ENCODE measurements at places on chromosomes 12 and 14. TPM values are rescaled to one million over a fixed set of nuclear protein-coding genes. Genes with fewer than 3 reads are reported as not detected.

The FLRT2 gene
- 7.4 TPM for total RNA-seq

The NFATC4 gene
- 20.7 TPM for total RNA-seq

The SCN8A gene
- total RNA-seq = 23.9 TPM

The RITA1 gene
- 33.0 TPM for total RNA-seq

The ADSS1 gene
- total RNA-seq = 11.6 TPM

GRCh38 chr14:21093769-21094681 lies 4.4 kb downstream of the ZNF219 start:
- H3K27me3 ChIP-seq = no peaks in the 10 kb centered on the region
- H3K36me3 ChIP-seq = peaks cover 17% of the 10 kb centered on the region
- peak overlapping the region; percentile 80 for H3K27ac ChIP-seq
- DNase-seq = peak; percentile 97
- H3K4me1 ChIP-seq = peaks cover 43% of the 10 kb centered on the region

GRCh38 chr14:68790644-68791077 lies 2.2 kb downstream of the ZFP36L1 start:
- no peak for DNase-seq
- peaks cover 28% of the 10 kb centered on the region for H3K36me3 ChIP-seq
- peak overlapping the region; percentile 89 for H3K27ac ChIP-seq
- peak overlapping the region; percentile 92 for H3K4me3 ChIP-seq
- no peaks in the 10 kb centered on the region for H3K27me3 ChIP-seq

DNA sequence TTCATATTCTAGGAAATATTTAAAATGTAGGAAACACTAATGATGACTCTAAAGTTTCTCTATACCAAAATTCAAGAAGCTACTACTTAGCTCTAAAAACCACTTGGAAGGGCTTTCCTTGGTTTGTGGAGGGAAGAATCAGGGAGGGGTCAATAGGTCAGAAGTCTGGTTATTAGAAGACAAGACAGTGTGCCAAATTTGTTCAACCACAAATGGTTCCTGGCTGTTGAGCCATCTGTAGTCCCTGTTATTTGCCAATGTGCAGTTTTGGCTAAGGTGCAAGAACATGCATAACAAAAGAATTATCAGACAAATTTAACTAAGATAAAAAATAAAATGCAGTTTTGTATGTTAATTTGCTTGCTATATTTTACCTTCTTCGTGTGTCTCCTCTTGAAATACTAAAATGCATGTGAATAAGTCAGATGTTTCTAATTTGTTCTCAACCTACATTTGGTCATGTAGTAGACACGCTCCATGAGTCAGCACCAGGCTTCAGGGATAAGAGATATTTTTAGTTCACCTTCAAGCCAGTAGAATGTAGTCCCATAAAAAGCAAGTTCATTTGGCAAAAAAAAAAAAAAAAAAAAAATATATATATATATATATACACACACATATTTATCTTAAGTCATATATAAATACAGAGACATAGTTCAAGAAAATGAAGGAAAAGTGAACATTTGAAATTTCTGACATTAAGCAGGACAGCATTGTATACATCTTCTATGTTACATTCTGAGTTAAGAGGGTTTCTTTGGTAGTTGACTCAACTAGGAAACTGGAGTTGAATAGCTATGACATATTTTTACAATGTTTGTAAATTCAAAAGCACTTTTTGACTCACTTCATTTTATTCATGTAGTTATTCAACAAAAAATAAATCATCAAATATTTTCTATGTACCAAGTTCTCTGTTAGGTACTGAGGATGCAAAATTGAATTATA lies 123.3 kb downstream of the KCNC2 start:
- no peak overlapping the region for H3K27ac ChIP-seq
- no peaks in the 10 kb centered on the region for H3K4me1 ChIP-seq
- H3K4me3 ChIP-seq = no peak overlapping the region
- no peak for DNase-seq
- H3K36me3 ChIP-seq = no peaks in the 10 kb centered on the region

DNA sequence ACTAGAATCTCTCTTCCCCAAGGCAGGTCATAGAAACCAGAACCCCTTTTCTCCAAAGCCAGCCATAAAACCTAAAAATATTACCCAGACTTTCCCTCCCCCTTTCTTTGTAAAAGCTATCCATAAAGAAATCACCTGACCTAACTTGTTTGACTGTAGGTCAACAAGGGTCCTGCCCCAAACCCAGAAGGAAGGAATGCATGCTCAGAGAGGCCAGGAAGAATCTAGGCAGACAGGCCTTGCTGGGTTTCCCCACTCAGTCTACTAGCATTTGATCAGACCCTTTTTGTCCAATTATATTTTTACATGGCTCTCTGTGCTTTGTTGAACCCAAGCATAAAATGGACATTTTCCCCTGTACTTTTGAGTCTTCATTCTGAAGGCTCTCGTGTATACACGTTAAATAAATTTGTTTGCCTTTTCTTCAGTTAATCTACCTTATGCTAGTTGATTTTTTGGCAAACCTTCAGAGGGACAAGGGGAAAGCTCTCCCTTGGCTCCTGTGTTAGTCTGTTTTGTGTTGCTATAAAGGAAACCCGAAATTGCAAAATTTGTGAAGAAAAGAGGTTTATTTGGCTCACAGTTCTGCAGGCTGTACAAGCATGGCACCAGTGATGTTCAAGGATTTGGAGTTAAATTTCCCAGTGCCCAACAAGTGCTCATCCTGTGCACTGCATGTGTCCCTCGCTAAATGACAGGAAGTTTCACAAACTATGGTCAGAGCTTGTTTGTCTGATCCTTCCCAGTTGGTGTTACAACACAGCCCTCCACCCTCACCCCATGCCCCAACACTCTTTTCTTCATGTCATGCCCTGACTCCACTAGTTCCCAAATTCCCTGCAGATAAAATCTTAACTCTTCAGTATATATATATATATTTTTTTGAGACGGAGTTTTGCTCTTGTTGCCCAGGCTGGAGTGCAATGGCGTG lies 14.2 kb upstream of the RASSF3 start:
- H3K36me3 ChIP-seq = no peaks in the 10 kb centered on the region
- no peak overlapping the region for H3K4me3 ChIP-seq
- peaks cover 12% of the 10 kb centered on the region for H3K4me1 ChIP-seq
- no peak for DNase-seq

DNA sequence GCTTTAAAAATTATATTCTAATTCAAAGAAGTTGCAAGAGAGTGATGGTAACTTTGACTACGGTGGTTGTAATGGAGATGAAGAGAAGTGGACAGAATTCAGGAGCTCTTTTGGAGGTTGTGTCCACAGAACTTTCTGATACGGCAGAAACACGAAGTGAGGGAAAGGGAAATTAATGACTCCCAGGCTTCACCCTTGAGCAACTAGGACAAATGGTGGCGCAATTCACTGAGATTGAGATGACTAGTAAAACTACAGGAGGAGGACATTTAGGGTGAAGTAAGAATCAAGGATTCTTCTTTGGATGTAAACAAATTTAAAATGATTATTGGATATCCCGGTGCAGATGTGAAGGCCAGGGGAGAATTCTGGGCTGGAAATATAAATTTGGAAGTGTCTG lies 212.6 kb downstream of the PTPRO start:
- no peak overlapping the region for H3K4me3 ChIP-seq
- no peaks in the 10 kb centered on the region for H3K27me3 ChIP-seq
- no peak for DNase-seq
- H3K36me3 ChIP-seq = no peaks in the 10 kb centered on the region

DNA sequence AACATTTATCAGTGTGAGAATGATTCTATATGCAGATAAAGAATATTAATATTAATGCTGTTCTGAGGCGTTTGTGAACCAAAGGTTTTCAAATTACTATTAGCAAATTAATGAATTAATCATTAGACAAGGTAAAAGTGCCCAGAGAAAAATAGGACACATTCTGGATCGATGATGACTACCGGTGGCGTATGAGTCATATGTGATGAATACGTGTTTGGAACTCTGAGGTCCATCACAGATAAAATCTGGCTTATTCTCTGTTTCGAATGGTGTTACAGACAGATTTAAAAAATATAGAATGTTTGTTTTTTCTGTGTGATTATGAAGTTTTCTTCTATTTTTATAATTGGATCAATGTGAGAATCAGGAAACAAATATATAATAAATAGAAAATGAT lies 79.2 kb upstream of the RTL1 start:
- H3K27ac ChIP-seq = no peak overlapping the region
- H3K4me3 ChIP-seq = no peak overlapping the region
- no peaks in the 10 kb centered on the region for H3K36me3 ChIP-seq
- no peak for DNase-seq
- no peaks in the 10 kb centered on the region for H3K4me1 ChIP-seq

DNA sequence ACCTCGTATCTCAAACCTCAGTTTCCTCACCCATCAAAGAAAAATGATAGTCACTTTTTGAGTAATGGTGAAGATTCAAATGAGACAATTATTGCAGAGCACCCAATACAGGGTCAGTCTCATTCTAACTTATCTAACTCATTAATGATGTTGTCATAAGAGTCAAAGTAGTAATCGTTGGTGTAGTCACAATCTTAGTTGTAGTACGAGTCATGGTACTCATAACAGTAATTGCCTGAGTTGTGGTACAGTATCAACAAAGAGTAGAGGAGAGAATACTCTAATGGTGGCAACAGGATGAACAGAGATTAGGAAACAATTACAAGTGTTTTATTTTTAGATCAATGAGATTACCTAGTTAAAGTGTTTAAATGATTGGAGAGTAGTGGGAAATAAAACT lies 93.6 kb upstream of the TMTC2 start:
- DNase-seq = no peak
- H3K27me3 ChIP-seq = no peaks in the 10 kb centered on the region

DNA sequence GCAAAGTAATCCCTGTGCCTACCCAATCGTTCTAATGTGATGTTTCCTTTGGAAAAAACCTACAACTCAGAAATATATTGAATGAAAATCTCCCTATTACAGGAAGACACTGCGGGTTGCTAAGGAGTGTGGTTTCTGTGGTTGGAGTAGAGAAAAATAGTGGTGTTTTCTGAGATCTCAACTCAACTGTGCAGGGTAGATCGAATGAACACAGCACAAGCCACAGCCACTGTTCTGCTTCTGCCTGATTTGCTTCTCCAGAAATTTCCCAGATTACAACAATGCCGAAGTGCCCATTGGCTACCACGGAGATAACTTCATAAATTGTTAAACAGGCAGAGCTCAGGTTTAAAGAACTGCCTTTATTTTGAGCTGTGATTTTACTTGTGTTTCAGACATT lies 480.4 kb downstream of the DIO2 start:
- no peak overlapping the region for H3K4me3 ChIP-seq
- no peak for DNase-seq
- H3K36me3 ChIP-seq = peaks cover 5% of the 10 kb centered on the region
- no peak overlapping the region for H3K27ac ChIP-seq
- H3K27me3 ChIP-seq = no peaks in the 10 kb centered on the region

DNA sequence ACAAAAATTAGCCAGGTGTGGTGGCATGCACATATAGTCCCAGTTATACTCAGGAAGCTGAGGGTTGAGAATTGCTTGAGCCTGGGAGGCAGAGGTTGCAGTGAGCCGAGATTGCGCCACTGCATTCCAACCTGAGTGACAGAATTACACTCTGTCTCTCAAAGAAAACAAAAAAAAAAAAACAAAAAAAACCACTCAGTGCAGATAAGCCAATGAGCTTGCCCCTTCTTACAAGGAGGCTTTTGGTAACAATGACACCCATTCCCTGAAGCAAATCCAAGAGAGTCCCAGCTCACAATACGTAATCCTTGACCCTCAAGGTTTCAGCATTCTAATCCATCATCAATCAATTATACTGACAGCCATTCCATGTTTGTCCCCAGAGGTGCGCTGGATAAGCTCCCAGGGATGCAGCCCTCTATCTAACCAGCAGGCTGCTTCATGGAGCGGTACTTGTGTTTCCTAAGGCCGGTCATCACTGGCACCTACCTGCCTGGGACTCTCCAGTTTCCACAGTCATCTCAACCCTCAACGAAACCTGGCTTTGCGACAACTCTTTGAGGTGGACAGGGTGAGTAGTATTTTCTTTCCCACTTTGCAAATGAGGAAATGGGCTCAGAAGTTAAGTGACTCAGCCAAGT lies 12.4 kb downstream of the GCN1 start:
- H3K27me3 ChIP-seq = no peaks in the 10 kb centered on the region
- peaks cover 48% of the 10 kb centered on the region for H3K36me3 ChIP-seq
- DNase-seq = no peak
- 0 out of 2 replicates have a peak overlapping the region, but pooled peaks have one; percentile 65 for H3K27ac ChIP-seq
- no peaks in the 10 kb centered on the region for H3K4me1 ChIP-seq

- no peaks in the 10 kb centered on the region for H3K27me3 ChIP-seq
- H3K36me3 ChIP-seq = no peaks in the 10 kb centered on the region
- no peak overlapping the region for H3K4me3 ChIP-seq
- no peak overlapping the region for H3K27ac ChIP-seq
- no peak for DNase-seq
These were observed 69.1 kb downstream of the ARL6IP4 start for GRCh38 chr12:123049398-123050240.

DNA sequence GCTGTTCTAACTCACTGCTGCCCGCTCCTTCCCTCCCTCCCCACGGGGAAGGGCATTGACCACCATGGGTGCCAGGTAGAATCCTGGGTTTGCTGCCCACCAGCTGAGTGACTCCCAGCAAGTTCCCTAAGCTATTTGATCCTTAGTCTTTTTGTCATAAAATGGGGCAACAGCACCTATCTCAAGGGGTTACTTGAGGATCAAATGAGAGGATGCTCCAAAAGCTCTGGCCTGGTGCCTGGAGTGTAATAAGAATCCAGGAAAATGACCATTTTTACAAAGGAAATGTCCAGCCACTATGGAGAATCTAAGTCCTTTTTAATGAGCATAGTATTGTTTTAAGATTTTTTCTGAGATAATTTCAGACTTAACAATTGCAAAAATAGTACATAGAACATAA lies 61.4 kb upstream of the CMKLR1 start:
- no peaks in the 10 kb centered on the region for H3K27me3 ChIP-seq
- peaks cover 7% of the 10 kb centered on the region for H3K4me1 ChIP-seq
- DNase-seq = no peak

DNA sequence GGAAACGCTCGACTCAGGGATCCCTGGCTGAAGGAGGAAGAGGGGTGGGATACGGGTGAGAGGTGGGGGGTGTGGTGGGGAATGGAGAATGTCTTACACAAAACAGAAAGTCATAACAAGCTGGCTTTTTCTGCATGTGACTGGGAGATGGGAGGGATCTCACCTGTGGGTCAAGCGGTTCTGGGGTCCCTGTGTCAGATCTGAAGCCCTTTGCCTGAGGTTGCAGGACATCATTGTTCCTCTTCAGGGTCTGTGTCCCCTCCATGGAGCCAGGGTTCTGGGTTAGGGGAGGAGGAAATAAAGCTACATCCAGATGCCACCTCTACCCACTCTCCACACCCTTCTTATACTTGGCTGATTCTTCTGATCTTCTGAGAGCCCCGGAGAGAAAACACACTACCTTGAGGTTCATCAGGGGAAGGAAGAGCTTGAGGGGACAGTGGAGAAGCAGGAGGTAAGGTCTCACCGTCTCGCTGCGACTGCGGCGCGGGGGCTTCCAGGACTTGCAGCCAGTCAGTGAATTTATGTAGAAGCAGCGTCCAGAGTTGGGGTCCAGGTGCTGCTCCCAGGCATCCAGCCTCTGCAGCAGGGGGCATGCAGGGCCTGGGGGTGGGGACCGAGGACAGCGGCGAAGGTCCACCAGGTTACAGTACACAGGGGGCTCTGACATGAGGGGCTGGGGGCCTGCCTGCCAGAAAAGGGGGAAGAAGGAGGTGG lies 2.5 kb downstream of the ARHGAP9 start:
- H3K4me3 ChIP-seq = peak overlapping the region; percentile 82
- H3K4me1 ChIP-seq = peaks cover 44% of the 10 kb centered on the region
- no peak overlapping the region for H3K27ac ChIP-seq

GRCh38 chr14:60094306-60094897 lies 2.7 kb downstream of the PCNX4 start:
- peak; percentile 72 for DNase-seq
- H3K36me3 ChIP-seq = no peaks in the 10 kb centered on the region

GRCh38 chr12:18992336-18992735 lies 137.2 kb upstream of the PLEKHA5 start:
- no peak for DNase-seq
- H3K4me3 ChIP-seq = no peak overlapping the region
- H3K4me1 ChIP-seq = peaks cover 6% of the 10 kb centered on the region
- H3K27me3 ChIP-seq = no peaks in the 10 kb centered on the region
- no peak overlapping the region for H3K27ac ChIP-seq
- H3K36me3 ChIP-seq = no peaks in the 10 kb centered on the region
